Aorta (tissue), 5 donors: ENCODE measurements at places on chromosomes 16 and 17. TPM values are rescaled to one million over a fixed set of nuclear protein-coding genes. Genes with fewer than 3 reads are reported as not detected.

CDH15 gene
- total RNA-seq = 0.21 TPM

P3H4 gene
- 19.6 TPM for total RNA-seq

DPEP3 gene
- total RNA-seq = not detected

FNDC8 gene
- not detected for total RNA-seq

- peak; percentile 8 for DNase-seq
These were observed 23.2 kb downstream of the DYNC1LI2 start for GRCh38 chr16:66728117-66728787.

DNA sequence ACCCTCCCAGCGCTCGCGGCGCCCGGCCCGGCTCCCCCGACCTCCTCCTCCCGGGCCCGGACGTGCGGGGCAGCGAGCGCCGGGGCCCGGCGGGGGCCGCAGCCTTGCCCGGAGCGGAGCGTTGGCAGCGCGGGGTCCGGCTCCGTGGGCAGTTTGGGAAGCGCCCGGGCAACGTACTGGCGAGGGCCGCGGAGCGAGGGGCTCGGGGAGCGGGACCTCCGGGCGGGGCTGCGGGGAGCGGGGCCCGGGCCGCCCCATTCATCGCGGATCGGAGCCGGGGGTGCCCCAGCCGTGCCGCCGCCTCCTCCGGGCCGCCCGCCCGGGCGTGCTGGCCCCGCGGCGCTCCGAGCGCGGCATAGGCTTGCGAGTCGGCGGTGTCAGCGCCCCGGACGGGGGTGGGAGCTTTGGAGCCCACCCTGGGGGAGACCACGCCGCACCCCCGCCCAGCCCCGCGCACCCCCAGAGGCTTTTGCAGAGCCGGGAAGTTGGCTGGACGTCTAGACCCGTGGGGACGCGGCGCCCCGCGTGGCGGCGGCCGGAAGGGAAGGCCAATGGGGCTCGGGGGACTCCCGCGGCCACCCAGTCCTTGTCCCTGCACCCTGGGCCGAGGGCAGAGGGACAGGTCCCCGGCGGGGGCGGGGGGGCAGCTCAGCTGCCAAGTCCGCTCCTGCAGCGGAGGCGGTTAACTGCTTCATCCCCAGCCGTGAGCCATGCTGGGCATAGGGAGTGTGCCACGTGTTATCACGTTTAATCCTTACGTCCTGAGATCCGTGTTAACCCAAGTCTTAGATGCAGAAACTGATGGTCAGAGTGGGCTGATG is 852 bp downstream of the ZNF469 start:
- peak; percentile 62 for DNase-seq
